Endothelial cell (in vitro differentiated cells): ENCODE measurements at places on chromosomes 2 and 18.

- H3K36me3 ChIP-seq, result peaks cover 10% of the 10 kb centered on the region
- H3K4me3 ChIP-seq, result no peak overlapping the region
- H3K4me1 ChIP-seq, result no peaks in the 10 kb centered on the region
- peaks cover 2% of the 10 kb centered on the region for H3K27me3 ChIP-seq
- H3K27ac ChIP-seq, result no peak overlapping the region
Measured at GRCh38 chr2:222490131-222490530, 65.8 kb downstream of the SGPP2 start.

- H3K27me3 ChIP-seq, result peaks cover 3% of the 10 kb centered on the region
- DNase-seq, result no peak
- no peaks in the 10 kb centered on the region for H3K4me1 ChIP-seq
- no peak overlapping the region for H3K4me3 ChIP-seq
Measured at GRCh38 chr2:16138811-16139662, 198.7 kb downstream of the MYCN start.

GRCh38 chr2:240411261-240412160 lies 24.0 kb upstream of the GPC1 start:
- no peaks in the 10 kb centered on the region for H3K36me3 ChIP-seq
- H3K27ac ChIP-seq, result no peak overlapping the region
- H3K4me3 ChIP-seq, result no peak overlapping the region
- no peaks in the 10 kb centered on the region for H3K4me1 ChIP-seq

DNA sequence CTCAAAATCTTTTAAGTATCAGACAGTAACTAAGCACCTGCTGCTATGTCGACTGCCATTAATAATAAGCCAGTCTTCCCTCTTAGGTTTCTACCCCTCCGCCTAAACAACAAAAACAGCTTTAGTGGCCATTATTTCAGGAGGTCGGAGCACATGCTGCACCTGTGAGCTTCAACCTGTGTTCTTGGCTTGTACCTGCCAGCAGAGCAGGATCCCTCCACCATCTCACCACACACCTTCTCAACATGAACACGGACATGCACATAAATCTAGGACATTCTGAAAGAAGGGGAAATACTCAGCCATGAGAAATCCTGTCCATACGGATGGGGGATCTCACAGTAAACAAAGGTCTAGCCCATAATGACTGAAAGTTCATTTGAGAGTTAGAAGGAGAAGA lies 3.7 kb downstream of the CYB5A start:
- DNase-seq, result no peak
- peak overlapping the region; percentile 1 for H3K4me3 ChIP-seq
- H3K36me3 ChIP-seq, result no peaks in the 10 kb centered on the region
- peaks cover 52% of the 10 kb centered on the region for H3K4me1 ChIP-seq
- no peak overlapping the region for H3K27ac ChIP-seq

- H3K4me1 ChIP-seq, result no peaks in the 10 kb centered on the region
- H3K4me3 ChIP-seq, result no peak overlapping the region
- no peak for DNase-seq
- H3K36me3 ChIP-seq, result no peaks in the 10 kb centered on the region
Measured at GRCh38 chr2:208906330-208906729, 499.7 kb downstream of the PTH2R start.

DNA sequence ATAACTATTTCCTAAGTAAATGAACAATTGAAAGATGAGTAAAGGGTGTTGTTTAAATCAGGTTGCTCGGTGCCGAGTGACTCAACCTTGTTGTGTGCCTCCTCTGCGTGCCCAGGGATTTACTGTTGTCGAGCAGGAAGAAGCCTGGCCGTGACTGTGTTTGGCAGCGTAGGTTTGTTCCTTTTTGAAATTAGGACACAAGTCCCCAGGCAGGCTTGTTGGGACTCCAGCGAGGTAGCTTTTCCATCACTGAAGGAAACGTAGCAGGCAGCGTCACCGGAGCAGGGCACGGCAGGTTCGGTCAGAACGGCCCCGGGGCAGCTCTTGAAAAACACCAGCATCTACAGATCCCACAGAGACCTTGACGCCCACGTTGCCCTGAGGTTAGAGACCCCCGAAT lies 48.6 kb downstream of the TMEM18 start:
- no peaks in the 10 kb centered on the region for H3K27me3 ChIP-seq
- peaks cover 6% of the 10 kb centered on the region for H3K4me1 ChIP-seq
- H3K36me3 ChIP-seq, result no peaks in the 10 kb centered on the region
- no peak overlapping the region for H3K4me3 ChIP-seq
- no peak overlapping the region for H3K27ac ChIP-seq

GRCh38 chr18:78912336-78912735 lies 67.3 kb upstream of the SALL3 start:
- H3K4me1 ChIP-seq, result no peaks in the 10 kb centered on the region
- no peak overlapping the region for H3K27ac ChIP-seq
- H3K4me3 ChIP-seq, result no peak overlapping the region
- DNase-seq, result no peak
- peaks cover 11% of the 10 kb centered on the region for H3K36me3 ChIP-seq
- H3K27me3 ChIP-seq, result peaks cover 7% of the 10 kb centered on the region

DNA sequence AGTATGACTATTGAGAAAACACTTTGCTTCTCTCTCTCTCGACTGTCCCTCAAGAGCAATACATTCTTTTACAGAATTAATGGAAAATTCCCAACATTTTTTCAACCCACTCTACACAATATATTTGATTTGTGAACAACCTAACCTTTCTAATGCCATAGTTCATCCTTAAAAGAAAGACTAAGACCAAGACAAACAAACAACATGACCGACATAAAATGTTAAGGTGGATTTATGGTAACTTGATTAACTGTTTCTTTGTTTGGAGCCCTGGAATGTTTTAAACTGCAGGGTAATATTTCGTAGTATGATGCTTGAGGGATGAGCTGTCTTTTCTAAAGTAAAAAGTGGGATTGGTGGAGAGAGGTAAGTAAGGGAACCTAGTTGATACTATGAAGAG lies 738.2 kb downstream of the MBD2 start:
- H3K4me1 ChIP-seq, result peaks cover 9% of the 10 kb centered on the region
- H3K36me3 ChIP-seq, result no peaks in the 10 kb centered on the region
- no peak overlapping the region for H3K4me3 ChIP-seq

DNA sequence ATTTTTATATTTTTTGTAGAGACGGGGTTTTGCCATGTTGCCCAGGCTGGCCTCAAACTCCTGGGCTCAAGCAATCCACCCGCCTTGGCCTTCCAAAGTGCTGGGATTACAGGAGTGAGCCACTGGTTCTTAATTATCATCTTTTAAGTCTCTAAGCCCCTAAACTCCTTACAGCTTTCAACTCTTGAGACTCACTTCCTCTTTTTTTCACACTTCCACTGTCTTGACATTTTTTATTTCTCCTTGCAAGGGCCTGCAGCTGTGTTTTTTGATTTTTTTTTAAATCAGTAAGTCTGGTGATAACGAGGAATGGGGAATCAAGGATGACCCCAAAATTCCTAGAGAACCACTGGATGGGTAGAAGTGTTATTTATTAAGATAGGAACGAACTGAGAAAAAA lies 8.6 kb upstream of the ABCB11 start:
- no peak for DNase-seq
- H3K36me3 ChIP-seq, result peaks cover 16% of the 10 kb centered on the region
- H3K27ac ChIP-seq, result no peak overlapping the region
- H3K4me3 ChIP-seq, result no peak overlapping the region
- H3K27me3 ChIP-seq, result no peaks in the 10 kb centered on the region

DNA sequence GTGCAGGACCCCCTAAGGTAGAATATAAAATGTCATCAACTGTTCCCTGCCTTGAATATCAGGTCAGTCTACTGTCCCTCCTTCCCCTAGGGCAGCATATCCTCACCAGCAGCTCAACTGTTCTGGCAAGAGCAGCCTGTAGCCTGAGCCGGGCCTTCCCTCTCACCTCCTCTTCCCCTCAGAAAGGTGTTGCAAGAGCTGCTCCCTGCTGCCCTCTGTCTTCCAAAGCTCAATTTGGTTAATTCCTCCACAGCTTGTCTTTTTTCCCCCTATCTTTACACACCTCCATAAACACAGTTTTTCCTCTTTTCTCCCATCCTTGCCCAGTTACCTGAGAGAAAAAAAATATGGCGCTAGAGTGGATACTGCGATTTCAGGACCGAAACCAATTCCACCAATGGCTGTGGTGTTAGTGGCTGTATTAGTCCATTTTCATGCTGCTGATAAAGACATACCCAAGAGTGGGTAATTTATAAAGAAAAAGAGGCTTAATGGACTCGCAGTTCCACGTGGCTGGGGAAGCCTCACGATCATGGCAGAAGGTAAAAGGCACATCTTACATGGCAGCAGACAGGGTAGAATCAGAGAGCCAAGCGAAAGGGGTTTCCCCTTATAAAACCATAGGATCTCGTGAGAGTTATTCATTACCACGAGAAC lies 184.7 kb downstream of the MREG start:
- DNase-seq, result peak; percentile 58
- peaks cover 5% of the 10 kb centered on the region for H3K27me3 ChIP-seq
- H3K4me1 ChIP-seq, result peaks cover 25% of the 10 kb centered on the region
- H3K27ac ChIP-seq, result no peak overlapping the region
- H3K36me3 ChIP-seq, result no peaks in the 10 kb centered on the region
- H3K4me3 ChIP-seq, result no peak overlapping the region

DNA sequence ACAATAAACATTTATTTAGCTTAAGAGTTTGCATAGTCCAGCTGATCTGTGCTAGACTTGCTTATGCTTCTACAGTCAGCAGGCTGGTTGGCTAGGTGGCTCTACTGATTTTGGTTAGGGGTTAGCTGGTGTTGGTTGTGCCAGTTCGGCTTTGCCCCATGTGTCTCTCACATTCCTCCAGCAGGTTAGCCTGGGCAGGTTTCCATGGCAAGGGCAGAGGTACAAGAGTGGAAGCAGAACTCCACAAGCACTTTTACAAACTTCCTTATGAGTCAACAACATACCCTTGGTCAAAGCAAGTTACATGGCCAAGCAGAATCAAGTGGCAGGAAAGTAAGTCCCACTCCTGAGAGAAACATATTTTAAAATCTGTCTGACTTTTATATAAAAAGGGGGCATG lies 82.3 kb downstream of the SS18 start:
- H3K27ac ChIP-seq, result no peak overlapping the region
- H3K4me1 ChIP-seq, result no peaks in the 10 kb centered on the region
- H3K36me3 ChIP-seq, result no peaks in the 10 kb centered on the region
- H3K4me3 ChIP-seq, result no peak overlapping the region

DNA sequence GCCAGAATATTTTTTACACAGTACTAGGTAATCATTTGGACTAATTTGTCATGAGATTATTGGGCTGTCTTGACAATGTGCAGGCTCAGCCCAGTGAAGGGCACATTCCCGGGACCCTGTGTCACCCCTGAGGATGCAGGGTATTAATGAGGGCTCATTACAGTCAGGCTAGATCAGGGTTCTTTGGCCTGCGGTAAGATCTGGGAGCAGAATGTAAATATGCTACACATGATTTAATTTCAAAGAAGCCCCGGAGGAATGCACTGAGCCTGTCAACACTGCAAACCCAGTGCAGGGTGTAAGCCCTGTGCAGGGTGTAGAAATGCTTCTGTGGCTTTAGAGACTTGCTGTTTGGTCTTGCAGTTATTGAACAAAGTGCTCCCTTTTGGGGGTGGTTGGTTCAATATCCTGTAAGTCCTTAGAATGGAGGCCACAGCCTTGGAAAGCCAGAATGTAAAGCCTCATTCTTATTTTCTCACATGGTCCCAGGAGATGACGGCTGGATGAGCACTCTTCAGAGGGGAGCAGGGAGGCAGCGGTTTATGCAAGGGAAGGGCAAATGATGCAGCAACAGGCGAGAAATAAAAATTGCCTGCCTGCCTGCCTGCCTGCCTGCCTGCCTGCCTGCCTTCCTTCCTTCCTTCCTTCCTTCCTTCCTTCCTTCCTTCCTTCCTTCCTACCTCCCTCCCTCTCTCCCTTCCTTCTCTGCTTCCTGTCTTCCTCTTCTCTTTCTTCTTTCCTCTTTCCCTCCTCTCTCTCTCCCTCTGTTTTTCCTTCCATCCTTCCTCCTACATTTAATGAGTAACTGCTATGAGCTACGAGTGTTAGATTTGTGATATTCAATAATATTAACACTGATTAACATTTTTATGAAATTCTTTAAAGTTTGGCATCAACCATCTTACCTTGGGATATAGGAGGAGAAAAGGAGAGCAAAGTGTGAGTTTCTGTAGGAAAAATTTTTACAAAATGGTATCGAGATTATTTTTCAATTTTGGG lies 148.8 kb downstream of the VAPA start:
- no peaks in the 10 kb centered on the region for H3K27me3 ChIP-seq
- no peak overlapping the region for H3K27ac ChIP-seq
- DNase-seq, result no peak
- H3K36me3 ChIP-seq, result peaks cover 5% of the 10 kb centered on the region

GRCh38 chr2:235701206-235701981 lies 207.6 kb downstream of the AGAP1 start:
- H3K4me1 ChIP-seq, result peaks cover 14% of the 10 kb centered on the region
- H3K27ac ChIP-seq, result no peak overlapping the region
- H3K36me3 ChIP-seq, result peaks cover 5% of the 10 kb centered on the region
- no peak for DNase-seq

GRCh38 chr2:237260686-237261085 lies 153.3 kb downstream of the COL6A3 start:
- H3K4me3 ChIP-seq, result no peak overlapping the region
- peaks cover 2% of the 10 kb centered on the region for H3K27me3 ChIP-seq
- no peaks in the 10 kb centered on the region for H3K36me3 ChIP-seq
- DNase-seq, result no peak

- DNase-seq, result no peak
- H3K27ac ChIP-seq, result no peak overlapping the region
- H3K4me3 ChIP-seq, result no peak overlapping the region
- peaks cover 14% of the 10 kb centered on the region for H3K36me3 ChIP-seq
Measured at GRCh38 chr2:135818937-135819610, 17.9 kb downstream of the LCT start.

DNA sequence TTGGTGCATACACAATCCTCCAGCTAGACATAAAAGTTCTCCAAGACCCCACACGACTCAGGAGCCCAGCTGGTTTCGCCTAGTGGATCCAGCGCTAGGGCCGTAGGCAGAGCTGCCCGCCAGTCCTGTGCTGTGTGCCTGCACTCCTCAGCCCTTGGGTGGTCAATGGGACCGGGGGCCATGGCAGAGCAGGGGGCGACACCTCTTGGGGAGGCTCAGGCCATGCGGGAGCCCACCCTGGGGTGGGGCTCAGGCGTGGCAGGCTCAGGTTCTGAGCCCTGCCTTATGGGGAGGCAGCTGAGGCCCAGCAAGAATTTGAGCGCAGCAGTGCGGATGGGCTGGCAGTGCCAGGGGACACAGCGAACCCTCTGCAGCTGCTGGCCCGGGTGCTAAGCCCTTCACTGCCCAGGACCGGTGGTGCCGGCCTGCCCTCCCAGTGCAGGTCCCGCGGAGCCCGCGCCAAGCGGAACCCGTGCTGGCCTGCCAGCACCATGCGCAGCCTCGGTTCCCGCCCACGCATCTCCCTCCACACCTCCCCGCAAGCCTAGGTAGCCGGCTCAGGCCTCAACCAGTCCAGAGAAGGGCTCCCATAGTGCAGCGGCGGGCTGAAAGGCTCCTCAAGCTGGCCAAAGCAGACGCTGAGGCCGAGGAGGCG lies 1566.6 kb upstream of the SLC39A10 start:
- no peaks in the 10 kb centered on the region for H3K4me1 ChIP-seq

- H3K4me3 ChIP-seq, result no peak overlapping the region
- peaks cover 2% of the 10 kb centered on the region for H3K27me3 ChIP-seq
- DNase-seq, result no peak
- H3K4me1 ChIP-seq, result no peaks in the 10 kb centered on the region
- no peaks in the 10 kb centered on the region for H3K36me3 ChIP-seq
Measured at GRCh38 chr2:134021830-134022524, 231.9 kb upstream of the MGAT5 start.

GRCh38 chr2:183349091-183349490 lies 224.8 kb downstream of the NUP35 start:
- H3K27me3 ChIP-seq, result no peaks in the 10 kb centered on the region
- H3K4me1 ChIP-seq, result peaks cover 10% of the 10 kb centered on the region
- H3K36me3 ChIP-seq, result no peaks in the 10 kb centered on the region
- no peak overlapping the region for H3K27ac ChIP-seq
